HCT116 (cell line): ENCODE measurements at places on chromosomes 4 and X. TPM values are rescaled to one million over a fixed set of nuclear protein-coding genes. Genes with fewer than 3 reads are reported as not detected.
A peak's percentile ranks its signal among the peaks of the same experiment; 100 is the strongest.

GRCh38 chr4:10733481-10734062 lies 49.0 kb upstream of the CLNK start:
- H3K4me1 ChIP-seq: no peaks in the 10 kb centered on the region
- no peaks in the 10 kb centered on the region for H3K27me3 ChIP-seq
- DNase-seq: no peak

- H3K4me1 ChIP-seq: no peaks in the 10 kb centered on the region
- no peaks in the 10 kb centered on the region for H3K36me3 ChIP-seq
- no peaks in the 10 kb centered on the region for H3K27me3 ChIP-seq
- no peak overlapping the region for H3K27ac ChIP-seq
Measured at GRCh38 chrX:69185886-69186285, 20.6 kb upstream of the PJA1 start.

DNA sequence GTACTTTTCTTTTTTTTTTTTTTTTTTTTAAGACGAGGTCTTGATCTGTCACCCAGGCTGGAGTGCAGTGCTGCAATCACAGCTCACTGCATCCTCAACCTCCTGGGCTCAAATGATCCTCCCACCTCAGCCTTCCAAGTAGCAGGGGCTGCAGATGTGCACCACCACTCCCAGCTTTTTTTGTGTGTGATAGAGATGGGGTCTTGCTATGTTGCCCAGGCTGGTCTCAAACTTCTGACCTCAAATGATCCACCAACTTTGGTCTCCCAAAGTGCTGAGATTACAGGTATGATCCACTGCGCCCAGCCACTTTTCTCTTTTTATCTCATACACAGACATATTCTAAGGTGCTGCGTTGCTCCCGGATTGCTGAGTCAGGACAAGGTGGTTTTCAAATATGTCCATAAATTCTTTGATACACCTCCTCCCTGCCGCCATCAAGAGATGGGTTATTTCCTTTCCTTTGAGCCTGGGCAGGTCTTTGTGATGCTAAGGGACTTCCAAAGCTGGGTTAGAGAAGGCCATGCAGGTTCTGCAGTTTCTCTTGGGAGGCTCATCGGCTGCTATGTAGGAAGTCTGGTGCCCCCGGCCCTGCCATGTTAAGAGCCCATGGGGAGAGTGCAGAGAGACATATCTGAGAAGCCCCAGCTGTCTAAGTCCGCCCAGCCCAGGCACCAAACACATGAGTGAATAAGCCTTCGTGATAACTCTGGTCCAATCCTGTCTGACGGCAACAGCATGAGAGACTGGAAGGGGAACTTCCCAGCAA lies 8.4 kb upstream of the PLA2G12A start:
- DNase-seq: no peak
- H3K4me1 ChIP-seq: no peaks in the 10 kb centered on the region
- H3K36me3 ChIP-seq: no peaks in the 10 kb centered on the region
- H3K27ac ChIP-seq: no peak overlapping the region
- H3K4me3 ChIP-seq: no peak overlapping the region

FNIP2 gene
- 4.8 TPM for total RNA-seq

DNA sequence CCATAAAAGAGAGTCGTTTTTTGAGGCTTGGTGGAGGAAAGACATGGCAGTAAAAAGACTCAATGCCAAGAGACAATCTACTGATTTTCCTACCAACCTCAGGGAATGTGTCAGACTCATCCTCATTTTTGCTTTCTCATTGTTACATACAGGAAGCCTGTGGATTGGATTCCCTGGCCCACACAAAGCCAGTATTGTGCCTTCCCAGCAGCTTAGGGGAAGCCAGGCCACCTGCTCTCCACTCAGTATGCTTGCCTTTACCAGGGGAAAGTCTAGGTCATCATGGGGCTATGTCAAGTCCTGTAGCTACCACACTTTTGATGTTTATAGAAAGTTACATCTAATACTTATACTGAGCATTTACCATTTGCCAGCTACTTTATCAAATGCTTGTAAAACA lies 11.0 kb downstream of the BMX start:
- no peaks in the 10 kb centered on the region for H3K4me1 ChIP-seq
- H3K27me3 ChIP-seq: no peaks in the 10 kb centered on the region
- no peak overlapping the region for H3K27ac ChIP-seq
- H3K36me3 ChIP-seq: no peaks in the 10 kb centered on the region
- no peak for DNase-seq
- no peak overlapping the region for H3K4me3 ChIP-seq

DNA sequence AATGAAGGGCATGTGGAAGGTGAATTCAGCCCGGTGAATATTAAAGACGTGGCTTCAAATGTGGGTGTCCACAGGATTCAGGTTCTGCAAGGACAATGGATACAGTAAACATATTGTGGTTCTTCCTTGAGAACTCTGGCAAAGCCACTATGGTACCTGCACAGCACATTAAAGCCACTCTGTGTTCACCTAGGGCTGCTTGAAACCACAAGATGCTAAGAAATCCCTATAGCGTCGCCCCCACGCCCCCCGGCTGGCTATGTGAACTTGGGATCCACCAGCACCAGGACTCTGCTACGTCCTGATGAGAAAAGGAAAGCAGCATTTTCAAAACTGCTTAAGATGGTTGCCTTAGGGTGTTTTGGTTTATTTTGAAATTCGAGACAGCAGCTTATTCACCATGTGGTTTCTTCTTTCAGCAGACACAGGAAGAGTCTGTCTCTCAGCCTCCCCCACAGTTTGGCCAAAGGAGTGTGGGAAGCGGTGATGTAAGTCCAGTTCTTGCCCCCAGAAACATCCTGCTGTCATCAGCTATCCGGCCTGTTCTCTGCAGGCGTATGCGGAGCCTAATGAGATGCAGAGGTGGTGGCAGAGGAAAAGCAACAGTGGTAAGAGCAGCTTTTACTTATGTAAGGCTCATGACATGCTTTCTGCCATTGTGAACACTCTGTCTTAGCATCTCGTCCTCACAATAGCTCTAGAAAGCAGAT lies 111.5 kb downstream of the AFAP1 start:
- H3K4me3 ChIP-seq: no peak overlapping the region
- no peaks in the 10 kb centered on the region for H3K36me3 ChIP-seq
- H3K27ac ChIP-seq: no peak overlapping the region
- H3K27me3 ChIP-seq: no peaks in the 10 kb centered on the region
- DNase-seq: no peak

- no peak overlapping the region for H3K27ac ChIP-seq
- H3K4me1 ChIP-seq: peaks cover 5% of the 10 kb centered on the region; the same call in 1 of the 2 replicates
- no peak overlapping the region for H3K4me3 ChIP-seq
- DNase-seq: no peak
- H3K36me3 ChIP-seq: no peaks in the 10 kb centered on the region
Measured at GRCh38 chrX:46569621-46570020, 3.9 kb upstream of the CHST7 start.

- H3K36me3 ChIP-seq: no peaks in the 10 kb centered on the region
- no peak overlapping the region for H3K4me3 ChIP-seq
- H3K4me1 ChIP-seq: no peaks in the 10 kb centered on the region
- no peak overlapping the region for H3K27ac ChIP-seq
- DNase-seq: peak; percentile 4
- H3K27me3 ChIP-seq: no peaks in the 10 kb centered on the region
Measured at GRCh38 chr4:185011408-185011807, 6.9 kb upstream of the HELT start.

MSANTD1 gene
- total RNA-seq: 0.71 TPM

- no peaks in the 10 kb centered on the region for H3K27me3 ChIP-seq
- H3K36me3 ChIP-seq: no peaks in the 10 kb centered on the region
- no peak for DNase-seq
- H3K4me3 ChIP-seq: no peak overlapping the region
Measured at GRCh38 chrX:71586929-71587328, 8.7 kb downstream of the GCNA start.

DNA sequence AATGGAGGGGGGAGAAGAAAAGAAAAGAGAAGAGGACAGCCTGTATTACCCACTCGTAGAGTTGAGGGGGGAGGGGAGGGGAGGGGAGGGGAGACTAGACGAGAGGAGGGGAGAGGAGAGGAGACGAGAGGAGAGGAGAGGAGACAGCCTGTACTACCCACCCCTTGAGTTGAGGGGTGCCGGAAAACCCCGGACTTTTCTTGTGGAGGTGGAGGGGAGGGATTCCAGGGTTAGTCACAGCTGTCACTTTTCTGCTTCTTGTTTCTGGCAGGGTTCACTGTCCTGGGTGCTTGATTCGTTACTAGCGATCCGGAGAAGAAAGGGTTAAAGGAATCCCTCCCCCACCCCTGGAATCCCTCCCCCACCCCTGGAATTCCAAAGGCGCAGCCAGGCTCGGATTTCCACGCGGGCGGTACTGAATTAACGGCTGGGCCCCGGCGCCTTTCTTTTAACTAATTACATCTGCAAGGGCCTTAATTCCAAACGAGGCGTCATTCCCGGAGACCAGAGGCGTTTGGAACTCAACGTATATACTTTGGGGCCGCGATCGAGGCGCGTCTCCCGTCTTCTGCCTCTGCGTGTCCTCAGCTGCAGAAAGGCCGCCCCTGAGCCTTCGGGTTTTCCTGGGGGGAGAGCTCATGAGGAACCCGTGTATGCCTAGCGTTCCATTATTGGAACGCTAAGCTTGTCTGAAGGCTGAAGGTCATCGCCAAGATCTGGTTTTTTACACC lies 20.1 kb upstream of the CSF2RA start:
- no peak for DNase-seq
- H3K4me1 ChIP-seq: peaks cover 7% of the 10 kb centered on the region

DNA sequence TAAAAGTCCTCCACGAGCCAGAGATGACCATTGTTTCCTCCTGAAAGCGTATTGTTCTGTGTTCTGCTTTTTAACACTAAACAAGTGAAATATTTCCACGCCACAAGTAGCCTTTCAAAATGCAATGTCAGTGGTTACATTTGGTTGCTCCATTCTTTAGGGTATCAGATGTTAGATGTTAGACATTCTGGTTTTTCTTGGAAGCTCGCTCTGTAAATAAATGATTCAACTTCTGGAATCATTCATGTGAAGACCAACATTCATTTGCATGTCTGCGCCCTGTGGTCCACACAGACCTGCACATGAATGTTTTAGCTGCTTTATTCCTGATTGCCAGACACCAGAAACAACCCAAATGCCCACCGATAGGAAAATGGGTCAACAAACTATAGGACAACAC lies 38.0 kb upstream of the HELT start:
- H3K4me3 ChIP-seq: no peak overlapping the region
- DNase-seq: no peak
- no peaks in the 10 kb centered on the region; the same call in 1 of the 2 replicates for H3K27me3 ChIP-seq
- peaks cover 9% of the 10 kb centered on the region; the same call in 1 of the 2 replicates for H3K4me1 ChIP-seq
- no peaks in the 10 kb centered on the region for H3K36me3 ChIP-seq

- no peak for DNase-seq
- H3K27me3 ChIP-seq: no peaks in the 10 kb centered on the region
- no peak overlapping the region for H3K27ac ChIP-seq
- H3K4me1 ChIP-seq: no peaks in the 10 kb centered on the region
- H3K36me3 ChIP-seq: no peaks in the 10 kb centered on the region
- H3K4me3 ChIP-seq: no peak overlapping the region
Measured at GRCh38 chrX:49309401-49309981, 6.0 kb downstream of the GAGE10 start.

GAGE2A gene
- 0.52 TPM for total RNA-seq

MAGEA1 gene
- not detected for total RNA-seq

- no peaks in the 10 kb centered on the region for H3K27me3 ChIP-seq
- no peak overlapping the region for H3K4me3 ChIP-seq
- no peak overlapping the region for H3K27ac ChIP-seq
- DNase-seq: no peak
- no peaks in the 10 kb centered on the region for H3K4me1 ChIP-seq
Measured at GRCh38 chr4:142528433-142528832, 317.7 kb downstream of the INPP4B start.

- no peak overlapping the region for H3K4me3 ChIP-seq
- no peak overlapping the region for H3K27ac ChIP-seq
- H3K36me3 ChIP-seq: no peaks in the 10 kb centered on the region
- no peak for DNase-seq
- H3K27me3 ChIP-seq: no peaks in the 10 kb centered on the region
Measured at GRCh38 chr4:1171311-1172227, 814 bp downstream of the SPON2 start.
